Activated T-helper 1 cell treated with anti-CD3 and anti-CD28 coated beads, Interleukin-2, amount 50 U/mL, for 16 hours (primary cell): ENCODE measurements at places on chromosomes 7 and 10.

DNA sequence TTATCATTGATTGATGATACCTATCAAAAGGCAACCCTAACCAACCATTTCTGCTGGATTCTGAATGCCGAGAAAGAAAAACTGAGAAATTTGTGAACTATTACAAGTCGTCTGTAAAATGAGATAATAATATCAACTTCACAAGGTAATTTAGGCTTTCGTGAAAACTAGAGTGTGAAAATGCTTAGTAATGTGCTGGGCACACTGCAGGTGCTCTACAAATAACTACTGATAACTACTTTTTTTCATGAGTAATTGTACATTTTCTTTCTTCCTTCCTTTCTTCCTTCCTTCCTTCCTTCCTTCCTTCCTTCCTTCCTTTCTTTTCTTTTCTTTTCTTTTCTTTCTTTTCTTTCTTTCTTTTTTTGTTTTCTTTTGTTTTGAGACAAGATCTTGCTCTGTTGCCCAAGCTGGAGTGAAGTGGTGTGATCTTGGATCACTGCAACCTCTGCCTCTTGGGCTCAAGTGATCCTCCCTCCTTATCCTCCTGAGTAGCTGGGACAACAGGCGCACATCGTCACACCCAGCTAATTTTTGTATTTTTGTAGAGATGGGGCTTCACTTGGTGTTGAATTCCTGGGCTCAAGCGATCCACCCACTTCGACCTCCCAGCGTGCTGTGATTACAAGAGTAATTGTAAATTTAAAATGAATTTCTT is 42.9 kb downstream of the BMPR1A start:
- no peak for DNase-seq

DNA sequence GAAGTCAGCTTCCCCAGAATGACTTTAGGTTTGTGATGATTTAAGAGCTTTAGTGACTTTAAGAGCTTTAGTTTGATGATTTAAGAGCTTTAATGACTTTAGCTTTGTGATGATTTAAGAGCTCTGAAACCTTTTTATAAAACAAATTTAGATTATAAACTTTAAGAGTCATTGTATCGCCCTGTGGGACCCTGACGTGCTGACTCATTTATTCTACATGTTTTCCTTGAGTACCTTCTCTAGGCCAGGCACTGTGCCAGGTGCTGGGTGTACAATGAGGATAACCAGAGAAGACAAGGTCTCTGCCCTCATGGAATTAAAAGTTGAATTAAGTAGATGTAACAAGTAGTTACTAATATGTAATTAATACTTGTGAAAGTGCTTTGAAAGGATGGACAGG is 45.4 kb downstream of the CNNM1 start:
- no peak for DNase-seq

GRCh38 chr10:114917927-114918672 is 19.9 kb upstream of the TRUB1 start:
- DNase-seq = no peak

DNA sequence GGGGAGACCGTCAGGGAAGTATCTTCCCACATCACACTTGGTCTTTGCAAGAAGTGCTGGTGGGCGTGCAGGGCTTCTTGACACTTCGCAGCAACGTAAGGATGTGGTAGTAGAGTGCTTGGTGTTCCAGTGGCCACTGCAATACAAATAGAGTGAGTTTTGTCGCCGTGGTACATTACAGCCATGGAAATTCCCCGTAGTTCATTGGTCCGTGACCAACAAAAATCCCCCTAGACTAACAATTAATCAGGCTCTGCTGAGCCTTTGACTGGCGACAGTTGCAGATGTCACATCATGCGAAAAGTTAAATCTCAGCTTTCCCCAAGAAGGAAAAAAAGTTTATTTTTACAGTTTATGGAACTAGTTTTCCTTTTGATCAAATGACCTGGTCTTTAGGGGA is 134.7 kb downstream of the MGMT start:
- DNase-seq = no peak
